ENCODE measurements at places on chromosomes 13 and 19.

DNA sequence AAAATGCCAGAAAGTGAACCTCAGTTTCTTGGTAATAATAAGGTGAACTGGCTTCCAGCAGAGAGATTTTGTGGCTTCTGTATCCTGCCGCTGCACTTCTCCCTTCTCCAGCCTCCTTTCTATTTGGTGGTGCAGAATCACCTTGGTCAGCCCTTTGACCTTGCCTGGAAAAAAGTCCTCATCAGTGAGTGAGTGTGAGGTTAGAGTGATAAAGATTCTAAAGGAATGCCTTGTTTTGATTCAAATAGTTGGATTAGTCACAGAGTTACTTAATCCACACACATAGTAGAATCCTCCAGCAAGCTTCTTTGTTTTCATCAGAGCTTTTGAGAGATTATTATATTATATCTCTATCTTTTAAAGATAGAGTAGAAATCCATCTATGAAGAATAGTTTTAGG lies 140.9 kb downstream of the KCNRG start:
- DNase-seq = no peak

- no peak for DNase-seq
Observed at GRCh38 chr13:97464561-97464960, 30.6 kb downstream of the RAP2A start.

DNA sequence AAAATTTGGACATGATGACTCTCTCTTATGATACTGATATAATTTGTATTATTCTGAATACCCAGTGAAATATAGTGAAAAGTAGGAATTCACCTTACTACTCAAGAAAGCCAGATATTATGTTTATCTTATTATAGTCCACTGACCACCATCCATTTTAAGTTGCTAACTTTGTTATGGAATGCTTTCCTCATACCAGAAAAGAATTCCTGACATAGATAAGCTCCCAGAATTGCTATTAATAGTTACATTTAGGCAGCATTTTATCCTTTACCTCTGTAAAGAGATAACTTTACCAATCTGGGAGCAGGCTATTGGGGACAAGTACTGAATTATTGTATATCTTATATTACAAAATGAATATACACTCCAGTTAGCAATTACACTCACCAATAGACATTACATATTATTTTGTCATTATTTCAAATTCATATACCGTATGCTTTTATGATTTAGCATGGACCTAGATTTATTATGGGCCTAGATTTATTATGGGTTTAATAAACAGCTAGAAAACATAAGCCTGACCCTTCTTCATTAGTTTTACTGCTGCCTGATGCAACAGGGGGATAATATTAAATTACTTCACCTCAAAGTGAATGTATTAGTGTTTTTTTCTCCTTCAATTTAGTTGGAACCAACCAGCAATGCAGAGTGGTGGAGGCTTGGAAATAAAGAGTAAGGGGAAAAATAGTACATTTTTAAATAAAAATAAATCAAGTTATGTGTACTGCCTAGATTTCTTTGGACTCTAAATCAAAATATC lies 1886.1 kb downstream of the PCDH9 start:
- no peak for DNase-seq

- no peak for DNase-seq
Observed at GRCh38 chr13:99311748-99312492, 4.7 kb upstream of the GPR183 start.

- no peak for DNase-seq
Observed at GRCh38 chr19:42465827-42466280, 23.1 kb upstream of the CXCL17 start.
